Esophagus squamous epithelium (tissue), 5 donors: ENCODE measurements at places on chromosomes 4 and X.

DNA sequence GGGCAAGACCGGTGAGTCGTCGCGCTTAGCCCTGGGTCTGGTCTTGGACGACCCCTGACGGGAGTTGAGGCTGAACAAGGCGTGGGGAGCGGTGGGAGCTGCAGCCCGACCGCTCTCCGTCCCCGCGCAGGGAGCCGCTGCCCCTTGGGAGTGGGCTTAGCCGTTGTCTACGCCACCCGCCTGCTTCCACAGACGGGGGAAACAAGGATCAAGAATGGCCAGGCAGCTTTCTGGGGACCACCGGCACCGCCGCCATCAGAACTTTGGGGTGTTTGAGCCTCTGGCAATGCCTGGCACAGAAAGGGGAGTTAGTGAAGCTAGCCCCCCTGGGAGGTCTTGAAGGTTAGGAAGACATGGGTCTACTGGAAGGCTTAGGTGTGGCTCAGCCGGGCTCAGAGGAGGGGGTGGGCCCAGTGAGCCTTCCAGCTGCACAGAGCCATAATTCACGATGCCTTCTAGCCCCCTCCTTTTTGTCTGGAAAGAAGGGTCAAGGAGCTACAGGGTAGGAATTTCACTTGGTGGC is 583 bp downstream of the RASL11B start:
- no peak for DNase-seq

GRCh38 chr4:164955107-164955805 is 22.2 kb downstream of the TRIM61 start:
- no peak for DNase-seq

- no peak for DNase-seq
Observed at GRCh38 chrX:8969378-8969777, 64.5 kb downstream of the FAM9B start.

- no peak for DNase-seq
Observed at GRCh38 chr4:186831574-186831973, 107.9 kb upstream of the FAT1 start.

DNA sequence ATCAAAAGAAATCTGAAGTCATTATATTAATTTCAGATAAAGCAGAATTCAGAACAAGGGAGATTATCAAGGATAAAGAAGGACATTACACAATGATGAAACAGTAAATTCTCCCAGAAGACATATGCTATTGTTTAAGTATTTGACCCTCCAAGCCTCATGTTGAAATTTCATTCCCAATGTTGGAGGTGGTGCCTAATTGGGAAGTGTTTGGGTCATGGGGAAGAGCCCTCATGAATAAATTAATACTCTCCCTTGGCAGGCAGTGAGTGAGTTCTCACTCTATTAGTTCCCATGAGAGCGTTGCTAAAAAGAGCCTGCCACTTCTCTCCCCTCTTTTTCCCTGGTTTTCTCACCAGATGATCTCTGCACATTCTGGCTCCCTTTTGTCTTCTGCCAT is 249.9 kb upstream of the GRIA3 start:
- no peak for DNase-seq

- DNase-seq = no peak
Observed at GRCh38 chrX:30521440-30522182, 56.0 kb downstream of the TASL start.

- no peak for DNase-seq
Observed at GRCh38 chrX:4181782-4182407, 468.4 kb upstream of the PRKX start.

DNA sequence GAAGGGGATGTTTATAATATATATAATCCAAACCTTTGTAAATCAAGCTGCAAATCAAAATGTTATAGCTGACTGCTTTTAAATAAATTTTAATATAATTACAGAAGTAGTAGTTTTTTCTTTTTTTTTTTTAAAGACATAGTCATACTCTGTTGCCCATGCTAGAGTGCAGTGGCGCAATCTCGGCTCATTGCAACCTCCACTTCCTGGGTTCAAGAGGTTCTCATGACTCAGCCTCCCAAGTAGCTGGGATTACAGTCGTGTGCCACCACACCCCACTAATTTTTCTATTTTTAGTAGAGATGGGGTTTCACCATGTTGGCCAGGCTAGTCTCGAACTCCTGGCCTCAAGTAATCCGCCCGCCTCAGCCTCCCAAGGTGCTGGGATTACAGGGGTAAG is 178.7 kb downstream of the FBXW7 start:
- no peak for DNase-seq

DNA sequence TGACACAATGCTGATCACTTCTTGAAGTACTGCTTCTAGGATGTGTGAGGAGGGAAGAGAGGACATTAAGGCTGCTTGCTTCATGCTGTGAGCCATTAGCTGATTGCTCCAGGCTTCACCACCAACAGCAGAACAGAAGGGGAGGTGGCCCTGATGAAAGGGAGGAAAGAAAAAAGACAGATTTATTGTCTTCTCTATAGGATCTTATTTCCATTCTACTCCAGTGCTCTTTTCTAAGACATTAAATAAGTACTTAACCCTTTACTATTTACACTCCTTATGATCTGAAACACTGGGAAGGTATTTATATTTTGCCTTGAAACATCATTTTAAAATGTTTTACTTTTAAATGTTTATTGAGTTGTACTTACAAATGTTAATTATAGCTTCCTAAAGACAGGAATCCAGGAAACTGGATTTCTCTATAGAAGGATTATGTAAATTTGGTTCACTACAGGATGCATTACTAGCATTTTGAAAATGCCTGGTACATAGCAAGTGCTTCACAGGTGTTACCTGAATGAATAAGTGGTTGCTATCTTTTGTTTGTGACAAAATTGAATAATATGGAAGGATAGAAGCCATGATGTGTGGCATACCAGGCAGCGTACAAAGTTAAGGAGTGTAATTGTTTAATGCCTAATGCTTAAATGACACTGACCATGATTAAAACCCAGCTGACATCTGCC is 680.9 kb upstream of the ATOH1 start:
- DNase-seq = no peak

- no peak for DNase-seq
Observed at GRCh38 chr4:142850478-142850877, 4.4 kb upstream of the INPP4B start.

- DNase-seq = no peak
Observed at GRCh38 chrX:35699642-35700041, 98.5 kb upstream of the MAGEB16 start.

DNA sequence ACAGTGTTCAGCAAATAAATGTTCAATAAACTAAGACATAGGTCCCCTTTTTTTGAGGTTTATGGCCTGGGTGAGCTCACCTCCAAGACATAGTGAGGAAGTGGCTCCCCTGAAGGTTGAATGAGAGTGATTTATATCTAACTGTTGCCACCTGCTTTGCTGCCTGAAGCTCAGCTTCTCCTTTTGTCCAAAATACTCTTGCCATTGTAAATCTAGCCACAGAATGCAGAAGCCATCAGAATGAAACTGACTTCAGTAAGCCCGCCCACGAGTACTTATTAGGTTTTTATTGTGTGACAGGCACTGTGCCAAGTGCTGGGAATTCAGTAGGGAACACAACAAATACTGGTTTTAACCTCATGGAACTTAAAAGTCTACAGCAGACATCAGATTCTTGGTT is 18.0 kb downstream of the SPINK2 start:
- no peak for DNase-seq
